CD4-positive, alpha-beta T cell treated with Interferon gamma for 1 hour (primary cell): ENCODE measurements at places on chromosomes 1 and 21.

- no peak for DNase-seq
Measured at GRCh38 chr1:191520345-191520744, 637.9 kb upstream of the RGS18 start.

- DNase-seq: peak; percentile 39
Measured at GRCh38 chr1:37513795-37514349, 694 bp downstream of the MEAF6 start.

- DNase-seq: peak; percentile 80
Measured at GRCh38 chr1:203769505-203770343, 4.7 kb downstream of the LAX1 start.

DNA sequence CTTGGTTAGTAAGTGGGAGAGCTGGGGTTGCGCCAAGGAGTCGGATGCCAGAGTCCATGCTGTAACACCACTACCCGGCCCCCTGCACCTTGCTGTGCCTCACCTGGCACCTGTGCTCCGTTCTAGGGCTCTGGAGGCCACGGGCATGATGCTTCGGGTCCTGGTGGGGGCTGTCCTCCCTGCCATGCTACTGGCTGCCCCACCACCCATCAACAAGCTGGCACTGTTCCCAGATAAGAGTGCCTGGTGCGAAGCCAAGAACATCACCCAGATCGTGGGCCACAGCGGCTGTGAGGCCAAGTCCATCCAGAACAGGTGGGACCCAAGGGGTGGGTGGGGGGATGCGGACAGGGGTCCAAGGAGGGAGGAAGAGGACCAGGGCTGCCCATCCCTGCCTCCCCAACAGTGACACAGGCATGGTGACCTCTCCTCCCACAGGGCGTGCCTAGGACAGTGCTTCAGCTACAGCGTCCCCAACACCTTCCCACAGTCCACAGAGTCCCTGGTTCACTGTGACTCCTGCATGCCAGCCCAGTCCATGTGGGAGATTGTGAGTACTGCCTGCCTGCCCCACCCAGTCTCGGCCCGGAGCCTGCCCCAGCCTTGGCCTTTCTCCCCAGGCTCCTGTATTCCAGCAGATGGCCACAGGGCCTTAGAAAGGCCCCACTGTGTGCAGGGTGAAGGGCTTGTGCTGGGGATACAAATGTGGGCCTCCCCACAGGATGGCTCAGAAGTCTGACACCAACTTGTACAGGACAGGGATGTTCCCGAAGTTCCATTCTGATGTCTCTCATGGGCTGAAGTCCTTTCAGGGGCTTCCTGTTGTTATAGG lies 9.6 kb upstream of the HTR6 start:
- DNase-seq: no peak

DNA sequence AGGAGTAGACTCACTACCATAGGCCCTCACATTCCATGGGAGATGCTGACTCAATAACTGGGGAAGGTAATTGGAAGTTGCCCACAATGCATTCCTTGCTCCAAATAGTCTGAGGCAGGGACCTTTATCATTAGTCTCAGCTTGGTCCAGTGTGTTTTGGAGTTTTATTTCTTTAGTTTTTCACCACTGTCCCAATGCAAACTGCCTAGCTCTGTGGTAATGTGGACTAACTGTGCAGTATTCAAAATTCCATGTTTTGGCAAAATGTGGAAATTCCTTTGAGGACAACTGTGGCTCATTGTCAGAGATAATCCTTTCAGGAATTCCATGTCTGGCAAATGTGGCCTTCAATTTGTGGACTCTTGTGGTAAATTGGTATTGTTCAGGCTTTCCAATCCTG lies 78.1 kb upstream of the PAPPA2 start:
- no peak for DNase-seq

DNA sequence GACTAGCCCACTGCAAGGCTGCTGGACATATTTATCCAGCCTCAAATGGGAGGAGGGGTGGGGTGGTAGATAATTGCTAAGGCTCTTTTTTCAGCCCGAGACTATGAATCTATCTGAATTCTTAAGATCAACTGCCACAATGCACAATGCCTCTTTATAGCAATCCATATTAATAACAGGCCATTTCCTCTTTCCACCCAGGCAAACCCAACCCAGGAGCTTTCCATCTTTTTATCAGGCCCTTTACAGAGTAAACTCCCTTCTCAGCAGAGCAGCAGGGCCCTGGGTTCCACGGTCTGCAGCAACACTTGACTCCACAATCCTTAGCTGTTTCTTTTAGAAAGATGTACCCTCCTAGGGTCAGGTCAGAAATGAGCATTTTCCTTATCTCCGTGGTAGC lies 806 bp downstream of the DDOST start:
- DNase-seq: no peak

DNA sequence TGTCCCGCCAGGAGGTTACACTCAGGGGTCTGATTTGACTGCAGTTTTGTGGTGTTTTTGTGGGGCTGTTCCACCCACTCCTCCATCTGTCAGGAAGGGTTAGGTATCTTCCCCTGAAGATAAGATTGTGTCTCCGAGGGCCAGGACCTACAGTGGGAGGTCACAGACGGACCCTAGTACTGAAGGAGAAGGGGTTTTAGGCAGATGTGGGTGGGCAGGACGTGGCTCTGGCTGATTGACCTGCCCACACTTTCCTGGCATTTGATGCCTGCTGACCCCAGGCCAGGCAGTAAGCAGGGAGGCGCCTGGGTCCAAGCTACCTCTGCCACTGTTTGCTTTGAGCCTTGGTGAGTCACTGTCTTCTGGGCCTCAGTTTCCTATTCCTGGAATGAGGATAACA lies 13.9 kb downstream of the RPS6KA1 start:
- no peak for DNase-seq

DNA sequence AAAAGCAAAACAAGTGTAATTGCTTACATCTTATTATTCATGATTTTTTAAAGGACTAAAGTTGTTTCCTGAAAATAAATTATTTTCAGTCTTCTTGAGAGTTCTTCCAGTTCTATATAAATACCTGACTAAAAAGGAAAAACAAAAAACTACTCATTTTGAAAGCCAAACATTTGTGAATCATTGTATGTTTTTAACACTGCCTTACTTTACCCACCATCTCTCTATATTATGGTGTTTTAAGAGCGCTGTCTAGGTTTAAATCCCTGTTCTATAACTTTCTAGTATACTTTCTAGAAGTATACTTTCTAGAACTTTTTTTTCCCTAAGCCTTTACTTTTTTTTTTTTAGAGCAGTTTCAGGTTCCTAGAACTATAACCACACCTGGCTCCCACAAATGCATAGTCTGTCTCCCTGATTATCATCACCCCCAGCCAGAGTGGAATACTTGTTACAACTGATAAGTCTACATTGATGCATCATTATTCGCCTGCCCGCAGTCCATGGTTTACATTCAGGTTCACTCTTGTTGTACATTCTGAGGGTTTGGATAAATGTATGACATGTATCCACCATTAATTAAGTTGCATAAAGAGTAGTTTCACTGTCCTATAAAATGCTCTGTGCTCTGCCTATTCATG lies 9.8 kb downstream of the RSBN1 start:
- no peak for DNase-seq

DNA sequence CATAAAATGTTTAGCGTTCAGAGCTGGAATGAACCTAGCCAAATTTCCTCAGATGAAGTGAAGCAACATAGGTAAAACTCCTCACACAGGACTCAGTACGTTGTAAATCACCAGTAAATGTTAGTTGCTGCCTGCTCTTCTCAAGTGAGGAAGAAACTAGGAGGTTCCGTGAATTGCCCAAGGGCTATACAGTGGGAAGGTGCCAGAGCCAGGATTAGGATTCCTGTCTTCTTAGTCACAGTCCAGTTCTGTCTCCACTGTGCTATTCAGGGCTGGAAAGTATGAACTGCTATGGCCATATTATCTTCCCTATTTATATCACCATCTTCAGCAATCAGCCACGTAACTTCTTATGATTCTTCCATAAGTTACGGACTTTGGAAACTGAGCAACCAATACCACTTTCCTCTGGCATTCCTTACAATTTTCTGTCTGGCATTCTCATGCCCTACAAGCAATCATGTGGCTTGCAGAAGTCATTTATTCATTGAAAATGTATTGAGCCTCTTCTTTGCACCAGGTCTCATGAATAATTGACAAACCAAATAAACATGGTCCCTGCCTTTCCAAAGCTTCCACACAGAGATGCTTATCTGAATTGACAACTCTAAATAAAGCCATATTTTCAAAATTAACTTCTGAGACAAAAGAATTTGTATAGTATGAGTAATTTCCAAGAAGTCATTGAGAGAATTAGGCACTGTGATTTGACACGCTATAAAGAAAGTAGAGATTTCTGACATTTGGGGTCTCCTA lies 271.6 kb upstream of the SGIP1 start:
- DNase-seq: no peak

GRCh38 chr1:241396747-241397681 lies 40.0 kb upstream of the RGS7 start:
- DNase-seq: no peak

DNA sequence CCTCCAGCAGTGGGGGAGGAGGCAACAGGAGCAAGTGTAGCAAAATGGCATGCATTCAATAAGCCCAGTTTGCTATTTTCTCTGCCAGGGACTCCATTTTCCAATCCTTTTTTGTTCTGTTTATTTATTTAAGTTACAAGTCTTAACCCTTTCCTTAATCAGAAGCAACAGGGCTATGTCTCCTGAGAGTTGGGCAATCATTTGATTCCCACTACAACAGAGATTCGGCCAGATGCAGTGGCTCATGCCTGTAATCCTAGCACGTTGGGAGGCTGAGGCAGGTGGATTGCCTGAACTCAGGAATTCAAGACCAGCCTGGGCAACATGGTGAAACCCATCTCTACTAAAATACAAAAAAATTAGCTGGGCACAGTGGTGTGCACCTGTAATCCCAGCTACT lies 25.5 kb downstream of the RCC2 start:
- DNase-seq: no peak

DNA sequence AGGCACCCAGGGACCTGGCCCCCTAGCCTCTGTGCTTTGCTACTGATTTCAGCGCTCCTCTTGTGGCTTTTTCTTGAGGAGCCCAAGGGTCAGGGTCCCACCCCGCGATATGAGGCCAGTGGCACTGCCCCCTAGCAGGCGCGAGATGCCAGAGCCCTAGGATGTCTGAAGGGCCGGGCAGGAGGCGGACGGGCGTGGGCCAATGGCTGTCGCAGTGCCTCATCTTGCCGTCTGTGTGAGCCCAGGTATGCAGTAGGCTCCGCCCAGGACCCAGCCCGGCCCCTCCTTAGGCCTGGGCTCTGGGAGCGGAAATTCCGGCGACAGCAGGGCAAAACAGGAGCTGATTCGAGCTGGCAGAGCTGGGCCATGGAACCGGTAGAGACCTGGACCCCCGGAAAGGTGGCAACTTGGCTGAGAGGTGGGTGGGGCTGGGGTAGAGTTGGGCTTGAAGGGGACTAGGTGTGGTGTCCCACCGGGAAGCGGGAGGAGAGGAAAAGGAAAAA lies at the start of gene CNKSR1:
TSS of gene CNKSR1 (plus strand) at position 310 of the 503 bp plus-strand sequence. CDS start at position 367, 57 bp downstream.
- DNase-seq: no peak

DNA sequence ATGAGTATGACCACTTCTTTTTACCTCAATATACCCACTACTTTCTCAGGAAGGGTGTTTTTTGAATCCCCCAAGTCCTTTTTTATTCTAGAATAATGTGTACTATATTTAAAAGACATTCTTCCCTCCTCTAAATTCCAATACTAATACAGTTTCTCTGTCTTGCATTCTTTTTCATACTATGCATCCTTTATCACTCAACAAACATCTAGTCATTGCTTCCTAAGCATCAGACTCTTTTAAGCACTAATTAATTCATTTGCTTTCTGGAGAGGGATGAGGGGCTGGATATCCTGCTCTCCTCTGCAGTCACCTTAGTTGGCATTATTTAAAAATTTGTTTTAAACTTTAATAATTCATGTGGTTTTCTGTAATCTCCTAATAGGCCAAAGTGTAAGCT lies 838.8 kb downstream of the KCNT2 start:
- DNase-seq: no peak

GRCh38 chr1:7831458-7831857 lies 21.4 kb downstream of the UTS2 start:
- no peak for DNase-seq

DNA sequence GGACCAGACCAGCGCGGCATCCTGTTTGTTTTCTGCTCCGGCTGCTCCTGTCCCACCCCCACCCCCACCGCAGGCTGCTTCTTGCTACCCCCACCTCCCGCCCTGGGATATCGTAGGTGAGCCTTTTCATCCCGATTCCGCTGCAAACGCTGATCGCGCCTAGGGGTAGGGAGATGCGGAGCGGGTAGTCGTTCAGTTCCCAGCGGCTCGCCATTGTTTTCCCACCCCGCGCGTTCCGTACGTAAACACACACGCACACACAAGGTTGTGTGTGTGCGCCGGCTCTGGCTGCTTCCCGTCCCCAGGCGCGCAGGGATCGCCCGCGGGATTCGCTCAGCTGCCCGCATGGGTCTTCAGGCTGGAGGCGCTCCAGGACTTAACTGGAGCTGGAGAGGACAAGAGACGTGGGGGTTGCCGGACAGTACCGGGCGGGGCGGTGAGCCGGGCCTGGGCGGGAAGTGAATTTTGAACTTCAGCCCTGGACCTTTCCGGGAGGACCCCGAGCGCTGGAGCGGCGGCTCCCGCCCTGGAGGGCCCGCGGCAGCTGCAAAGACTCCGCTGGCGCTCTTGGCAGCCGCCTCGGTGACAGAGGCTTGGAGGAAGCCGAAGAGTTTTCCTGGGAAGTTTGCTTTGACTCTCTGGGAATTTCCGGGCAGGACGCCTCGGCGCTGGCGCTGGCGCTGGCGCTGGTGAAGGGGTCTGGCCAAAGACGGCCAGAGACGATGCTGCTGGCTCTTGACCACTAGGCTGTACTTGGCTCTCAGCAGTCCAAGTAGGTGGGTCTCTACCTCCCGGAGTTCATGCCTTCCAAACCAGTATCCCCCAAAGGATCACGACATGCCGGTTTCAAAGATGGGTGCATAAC lies 1.6 kb downstream of the SOX13 start:
- no peak for DNase-seq

GRCh38 chr1:9004700-9005394 lies 21.4 kb downstream of the SLC2A7 start:
- peak; percentile 68 for DNase-seq

DNA sequence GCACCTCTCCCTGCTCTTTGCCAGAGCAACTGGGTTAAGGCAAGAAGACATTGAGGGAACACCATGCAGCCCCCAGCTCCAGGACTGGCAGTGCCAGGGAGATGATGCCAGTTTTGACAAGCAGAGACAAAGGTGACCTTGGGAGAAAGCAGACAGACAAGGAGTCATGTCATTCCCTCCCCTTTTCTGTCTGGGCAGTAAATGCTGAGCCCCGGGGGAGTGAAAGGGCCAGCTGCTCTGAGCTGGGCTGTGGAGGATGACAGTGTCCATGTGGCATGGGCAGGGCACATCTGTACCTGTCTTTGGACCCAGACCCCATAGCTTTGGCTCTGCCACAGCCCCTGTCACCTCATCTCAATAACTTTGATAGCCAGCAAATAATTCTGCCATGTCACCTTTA lies 24.2 kb downstream of the PLEKHA6 start:
- DNase-seq: no peak

DNA sequence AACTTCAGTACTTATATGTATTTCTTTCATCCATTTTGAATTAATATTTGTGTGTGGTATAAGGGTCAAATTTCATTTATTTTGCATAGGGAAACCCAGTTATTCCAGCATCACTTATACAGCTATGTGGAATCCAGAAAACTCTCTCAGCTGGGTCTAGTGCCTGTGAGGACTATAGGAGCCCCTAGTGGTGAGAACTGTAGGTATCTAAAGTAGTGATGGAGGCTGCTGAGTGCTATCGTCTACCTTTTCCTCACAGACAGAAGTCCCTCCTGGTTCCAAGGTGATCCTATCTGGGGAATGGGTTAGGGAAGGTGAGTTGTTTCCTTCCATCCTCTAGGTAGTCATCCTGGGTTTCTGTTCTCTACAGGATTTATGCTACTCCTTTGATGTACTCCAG lies 352.0 kb upstream of the C1orf87 start:
- no peak for DNase-seq

GRCh38 chr1:10504249-10504648 lies 29.5 kb downstream of the PEX14 start:
- no peak for DNase-seq
